ENCODE measurements at places on chromosomes 12 and 14. TPM values are rescaled to one million over a fixed set of nuclear protein-coding genes. Genes with fewer than 3 reads are reported as not detected.

GRCh38 chr14:64947710-64948611 lies 5.4 kb upstream of the GPX2 start:
- H3K4me1 ChIP-seq = peaks cover 8% of the 10 kb centered on the region
- H3K27ac ChIP-seq = no peak overlapping the region
- no peak overlapping the region for H3K4me3 ChIP-seq
- DNase-seq = no peak
- H3K27me3 ChIP-seq = no peaks in the 10 kb centered on the region
- no peaks in the 10 kb centered on the region for H3K36me3 ChIP-seq

DNA sequence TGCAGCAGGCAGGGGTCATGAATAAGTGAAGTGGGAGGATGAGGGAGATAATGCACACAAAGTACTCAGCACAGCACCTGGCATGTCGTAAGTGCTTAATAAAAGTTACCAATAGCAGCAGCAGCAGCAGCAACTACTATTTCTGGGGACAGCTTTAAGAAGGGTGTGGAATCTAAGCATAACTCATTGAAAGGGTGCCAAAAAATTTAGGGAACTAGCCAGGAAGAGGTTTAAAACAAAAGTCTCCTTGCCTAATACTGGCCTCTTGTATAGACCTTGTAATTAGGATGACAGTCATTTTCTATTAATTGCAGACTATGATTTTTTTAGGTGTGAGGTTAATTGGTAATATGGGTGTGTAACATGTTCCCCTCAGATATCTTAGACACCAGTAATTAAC lies 179.9 kb downstream of the PTPN11 start:
- no peaks in the 10 kb centered on the region for H3K36me3 ChIP-seq
- H3K4me3 ChIP-seq = no peak overlapping the region
- H3K4me1 ChIP-seq = no peaks in the 10 kb centered on the region
- H3K27ac ChIP-seq = no peak overlapping the region
- no peaks in the 10 kb centered on the region for H3K27me3 ChIP-seq

GRCh38 chr14:50797250-50798047 lies 33.5 kb downstream of the NIN start:
- no peak for DNase-seq
- H3K4me1 ChIP-seq = no peaks in the 10 kb centered on the region
- H3K36me3 ChIP-seq = no peaks in the 10 kb centered on the region
- no peak overlapping the region for H3K4me3 ChIP-seq
- no peak overlapping the region for H3K27ac ChIP-seq

- no peaks in the 10 kb centered on the region for H3K27me3 ChIP-seq
- H3K27ac ChIP-seq = no peak overlapping the region
- H3K4me3 ChIP-seq = no peak overlapping the region
- no peak for DNase-seq
- H3K4me1 ChIP-seq = no peaks in the 10 kb centered on the region
- H3K36me3 ChIP-seq = no peaks in the 10 kb centered on the region
These were observed 14.4 kb upstream of the PRR4 start for GRCh38 chr12:10863512-10864218.

DNA sequence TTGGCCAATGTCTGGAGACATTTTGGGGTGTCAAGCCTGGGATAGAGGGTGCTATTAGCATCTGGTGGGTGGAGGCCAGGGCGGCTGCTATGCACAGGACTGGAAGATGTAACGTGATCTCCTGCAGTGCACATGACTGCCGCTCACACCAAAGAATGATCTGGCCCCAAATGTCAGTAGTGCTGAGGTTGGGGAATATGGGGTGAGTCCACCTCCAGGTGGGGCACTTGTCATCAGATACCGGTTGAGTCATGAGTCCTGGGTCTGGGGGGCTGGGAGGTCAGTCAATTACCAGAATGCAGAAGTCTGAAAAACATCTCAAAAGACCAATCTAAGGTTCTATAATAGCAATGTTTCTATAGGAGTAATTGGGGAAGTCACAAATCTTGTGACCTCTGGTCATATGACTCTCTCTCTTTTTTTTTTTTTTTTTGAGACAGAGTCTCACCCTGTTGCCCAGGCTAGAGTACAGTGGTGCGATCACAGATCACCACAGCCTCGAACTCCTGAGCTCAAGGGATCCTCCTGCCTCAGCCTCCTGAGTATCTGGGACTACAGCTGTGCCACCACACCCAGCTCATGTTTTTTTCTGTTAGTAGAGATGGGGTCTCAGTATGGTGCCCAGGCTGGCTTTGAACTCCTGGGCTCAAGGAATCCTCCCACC lies 6.0 kb upstream of the SDSL start:
- H3K27ac ChIP-seq = no peak overlapping the region

- peak overlapping the region; percentile 30 for H3K27ac ChIP-seq
- no peak overlapping the region for H3K4me3 ChIP-seq
- H3K27me3 ChIP-seq = no peaks in the 10 kb centered on the region
- DNase-seq = no peak
- H3K36me3 ChIP-seq = no peaks in the 10 kb centered on the region
- H3K4me1 ChIP-seq = peaks cover 24% of the 10 kb centered on the region
These were observed 71.2 kb downstream of the NINJ2 start for GRCh38 chr12:592024-592505.

- H3K36me3 ChIP-seq = no peaks in the 10 kb centered on the region
- DNase-seq = no peak
- no peak overlapping the region for H3K27ac ChIP-seq
- H3K4me1 ChIP-seq = peaks cover 9% of the 10 kb centered on the region
- H3K4me3 ChIP-seq = no peak overlapping the region
These were observed 166.7 kb downstream of the SLC38A4 start for GRCh38 chr12:46659032-46659650.

Gene IL31
- not detected for total RNA-seq
